ENCODE measurements at places on chromosomes 1 and 21.

GRCh38 chr1:219489636-219490035 lies 123.3 kb downstream of the ZC3H11B start:
- DNase-seq = no peak

DNA sequence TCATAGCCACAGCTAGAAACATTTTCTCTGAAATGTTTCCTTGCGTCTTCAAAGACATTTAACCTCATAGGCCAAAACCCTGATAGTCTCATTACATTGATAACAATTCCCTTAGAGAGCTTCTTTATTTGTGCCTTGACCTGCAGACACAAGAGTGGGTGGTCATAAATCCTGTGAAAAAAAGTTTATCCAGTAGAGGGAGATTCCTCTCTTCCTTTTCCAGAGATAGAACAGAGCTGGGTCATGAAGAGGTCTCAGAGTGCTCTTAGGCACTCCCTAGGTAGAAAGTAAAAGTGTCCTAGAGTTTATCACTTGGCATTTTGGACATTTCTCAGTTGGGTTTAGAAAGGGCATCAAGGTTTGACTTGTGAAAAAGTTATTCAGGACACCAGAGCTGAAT lies 426.1 kb downstream of the NUF2 start:
- DNase-seq = no peak

DNA sequence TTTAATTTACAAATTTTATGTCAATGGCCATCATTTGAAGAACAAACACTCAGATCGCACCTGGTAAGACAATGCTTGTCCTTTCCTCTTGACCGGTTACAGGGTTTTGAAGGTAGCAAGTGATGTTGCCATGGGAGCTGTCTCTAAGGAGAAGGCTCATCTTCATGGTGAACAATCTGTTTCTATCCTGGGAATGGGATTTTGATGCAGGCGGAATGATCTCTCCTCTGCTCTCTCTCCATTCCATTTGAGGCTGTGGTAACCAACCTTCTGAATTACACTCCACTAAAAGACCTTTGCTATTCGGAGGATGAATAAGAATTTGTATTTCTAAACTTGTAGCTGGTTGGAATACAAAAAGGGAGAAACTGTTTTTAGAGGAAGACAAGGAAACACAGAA lies 57.9 kb upstream of the SLC5A9 start:
- DNase-seq = no peak

DNA sequence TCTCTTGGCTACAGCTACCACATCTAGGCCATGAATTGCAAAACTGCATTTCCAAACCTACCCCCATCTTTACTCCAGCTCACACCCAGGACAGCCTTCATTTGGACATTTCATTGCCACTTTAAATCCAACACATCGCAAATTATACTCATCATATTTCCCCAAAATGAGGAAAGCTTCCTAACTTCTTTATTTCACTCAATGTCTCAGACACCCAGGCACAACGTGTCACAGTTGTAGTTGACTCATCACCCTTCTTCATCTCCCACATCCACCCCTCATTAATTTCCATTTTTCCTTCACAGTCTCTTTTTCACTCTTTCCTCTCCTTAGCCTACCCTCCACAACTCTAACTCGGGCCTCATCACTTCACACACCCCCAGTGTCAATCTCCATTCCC lies 6.7 kb downstream of the OTUD7B start:
- DNase-seq = no peak

- no peak for DNase-seq
Measured at GRCh38 chr1:54290506-54291184, 90.7 kb downstream of the MRPL37 start.
